Cardiac muscle cell (in vitro differentiated cells and primary cell): ENCODE measurements at places on chromosomes 16 and 17. TPM values are rescaled to one million over a fixed set of nuclear protein-coding genes. Genes with fewer than 3 reads are reported as not detected.

DOC2A gene
- 1.6 and 7.2 TPM in 2 replicates for total RNA-seq

NGFR gene
- total RNA-seq: 16.5 and 31.3 TPM in 2 replicates

TNFRSF17 gene
- total RNA-seq: not detected in 2 replicates

IL21R gene
- 0.04 TPM in 1 of 2 replicates, not detected in the other for total RNA-seq

C16orf96 gene
- 1.9 and 3.6 TPM in 2 replicates for total RNA-seq

ATP6V0A1 gene
- 38.2 and 50.8 TPM in 2 replicates for total RNA-seq
